Gastrocnemius medialis (tissue), 4 donors: ENCODE measurements at places on chromosomes 4 and X.

- no peak for DNase-seq
Observed at GRCh38 chr4:107743532-107743931, 23.5 kb upstream of the PAPSS1 start.

DNA sequence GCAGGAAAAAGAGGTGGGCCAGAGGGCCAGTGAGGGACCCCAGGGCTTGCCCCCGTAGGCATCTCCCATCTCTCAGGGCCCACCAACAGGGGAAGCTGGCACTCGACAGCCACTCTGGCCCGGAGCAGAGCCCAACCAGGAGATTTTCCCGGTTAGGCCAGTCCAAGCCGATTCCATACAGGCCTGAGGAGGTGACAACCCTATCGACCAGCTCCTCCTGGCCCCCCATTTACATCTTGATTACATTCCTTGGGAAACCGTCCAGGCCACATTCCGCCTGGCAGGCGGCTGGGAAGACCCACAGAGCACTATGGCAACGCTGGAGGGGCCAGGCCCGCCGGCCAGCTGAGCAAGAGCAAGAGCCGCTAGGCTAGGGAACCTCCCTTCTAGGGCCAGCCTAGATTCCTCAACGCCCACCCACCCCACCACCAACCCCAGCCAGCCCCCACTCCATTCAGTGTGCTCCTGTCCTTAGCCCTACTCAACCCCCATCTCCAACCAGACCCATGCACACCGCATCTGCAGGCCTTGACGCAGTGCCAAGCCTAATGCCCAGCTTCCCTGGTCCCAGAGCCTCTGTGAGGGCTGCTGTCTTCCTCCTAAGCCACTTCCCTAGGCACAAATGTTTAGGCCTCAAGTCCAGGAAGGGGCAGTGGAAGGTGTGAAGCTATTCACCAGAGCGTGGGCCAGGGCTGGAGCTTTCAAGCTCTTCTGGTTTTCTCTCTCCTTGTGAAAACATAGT is 161.2 kb downstream of the EFNB1 start:
- no peak for DNase-seq

DNA sequence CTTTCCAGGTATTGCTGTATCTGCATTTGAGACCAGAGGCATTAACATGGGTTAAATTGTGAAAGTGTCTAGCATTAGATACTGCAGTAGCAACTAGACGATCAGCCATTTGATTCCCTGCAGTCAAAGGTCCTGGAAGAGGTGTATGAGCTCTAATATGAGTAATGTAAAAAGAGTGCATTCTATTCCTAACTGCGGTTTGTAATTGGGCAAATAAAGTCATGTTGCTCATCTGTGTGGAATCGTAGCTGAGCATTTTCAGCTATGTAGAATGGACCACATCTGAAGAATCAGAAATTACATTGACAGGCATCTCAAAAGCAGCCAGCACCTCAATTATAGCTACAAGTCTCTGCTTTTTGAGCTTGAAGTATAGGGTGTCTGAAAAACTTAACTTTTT is 157.6 kb downstream of the ZNF518B start:
- DNase-seq, result no peak

- DNase-seq, result no peak
Observed at GRCh38 chr4:2103843-2104547, 44.9 kb downstream of the NAT8L start.

DNA sequence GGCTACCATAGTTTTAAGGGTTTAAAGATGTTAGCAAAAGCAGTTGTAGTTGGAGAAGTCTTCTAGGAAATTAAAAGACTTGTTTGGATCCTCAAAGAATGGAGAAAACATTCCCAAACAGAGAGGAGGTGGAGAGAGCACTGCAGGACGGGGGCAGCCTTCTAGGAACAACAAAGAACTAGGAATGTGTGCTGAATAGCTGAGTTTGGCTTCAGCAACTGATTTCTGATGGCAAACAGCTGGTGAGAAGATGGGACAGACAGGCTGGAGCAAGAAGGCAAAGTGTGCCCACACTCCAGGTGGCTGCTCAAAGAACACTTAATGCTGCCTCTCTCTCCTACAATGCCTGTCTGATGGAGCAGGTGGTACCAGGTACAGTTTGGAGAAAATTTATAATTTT is 1331.1 kb downstream of the ADGRL3 start:
- DNase-seq, result no peak

DNA sequence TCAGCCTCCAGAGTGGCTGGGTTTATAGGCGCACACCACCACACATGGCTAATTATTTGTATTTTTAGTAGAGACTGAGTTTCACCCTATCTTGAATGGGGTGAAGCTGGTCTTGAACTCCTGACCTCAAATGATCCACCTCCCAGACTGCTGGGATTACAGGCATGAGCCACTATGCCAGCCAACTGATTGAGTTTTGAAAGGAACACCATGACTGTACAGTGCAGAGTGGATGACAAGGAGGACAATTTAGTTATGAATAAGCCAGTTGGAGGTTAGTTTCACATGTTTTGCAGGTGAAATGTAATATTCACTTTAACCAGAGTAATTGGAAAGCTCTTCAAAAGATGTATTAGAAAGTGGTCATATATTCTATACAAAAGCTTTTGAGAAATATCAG is 60.8 kb downstream of the PCDH18 start:
- no peak for DNase-seq

GRCh38 chr4:107619066-107619465 is 101.0 kb downstream of the PAPSS1 start:
- DNase-seq, result no peak

DNA sequence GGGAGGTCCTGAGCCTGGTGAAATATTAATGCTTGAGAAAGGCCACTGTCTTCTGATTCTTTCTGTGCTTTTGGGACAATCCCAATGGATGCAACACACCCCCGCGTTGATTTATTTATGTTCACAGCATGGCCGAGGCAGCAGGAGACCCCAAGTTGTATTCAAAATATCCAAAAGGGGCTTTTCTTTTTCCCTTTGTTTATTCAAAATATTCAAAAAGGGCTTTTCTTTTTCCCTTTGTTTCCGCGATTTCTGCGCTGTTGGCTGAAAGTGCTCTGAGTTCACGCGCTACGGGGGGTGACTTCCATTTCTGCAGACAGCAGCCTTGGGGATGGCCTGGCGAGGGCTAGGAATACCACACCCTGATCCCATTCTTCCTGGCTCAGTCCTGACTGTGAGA is 59.5 kb upstream of the PPP2R3B start:
- DNase-seq, result no peak

- no peak for DNase-seq
Observed at GRCh38 chr4:118743867-118744266, 58.7 kb downstream of the METTL14 start.

GRCh38 chrX:68261060-68261672 is 172.1 kb downstream of the OPHN1 start:
- no peak for DNase-seq

DNA sequence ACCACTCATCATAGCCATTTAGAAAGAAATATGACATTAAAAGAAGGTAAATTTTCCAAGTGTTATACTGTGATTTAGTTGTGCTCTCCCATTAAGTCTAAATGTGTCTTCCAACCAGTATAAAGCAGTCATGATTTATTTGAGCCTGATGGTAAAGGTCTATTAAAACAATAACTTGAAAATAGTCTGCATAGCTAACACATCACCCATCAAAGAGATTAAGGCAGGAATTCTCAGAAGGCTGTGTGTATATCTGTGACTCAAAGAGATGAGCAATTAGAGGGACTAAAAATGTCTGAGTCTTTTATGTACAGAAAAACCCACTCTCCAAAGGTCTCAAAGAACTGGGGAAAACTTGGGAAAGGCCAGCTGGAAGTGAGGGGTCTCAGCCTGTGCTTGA is 70.3 kb upstream of the IQCM start:
- DNase-seq, result no peak

DNA sequence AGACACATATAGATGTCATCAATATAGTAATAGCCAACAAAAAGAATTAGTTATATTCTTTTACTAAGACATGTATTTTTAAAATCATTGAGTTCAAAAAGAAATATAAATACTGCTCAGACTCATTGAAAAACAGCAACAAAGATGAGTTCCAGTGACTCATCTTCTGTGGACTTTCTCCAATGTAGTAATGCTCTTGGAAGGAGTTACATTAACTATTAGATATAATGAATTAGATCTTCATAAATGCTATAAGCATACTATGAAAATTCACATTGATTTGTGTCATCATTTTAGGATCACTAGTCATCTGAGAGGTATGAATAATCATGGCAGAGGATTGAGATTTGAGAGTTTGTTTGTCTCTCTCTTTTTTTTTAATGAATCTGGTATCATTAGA is 547.8 kb upstream of the PCDH7 start:
- DNase-seq, result no peak
